ENCODE measurements at places on chromosomes 16 and 17.

GRCh38 chr17:74605361-74605760 lies 13.3 kb upstream of the CD300LD start:
- H3K27me3 ChIP-seq = peaks cover 54% of the 10 kb centered on the region
- H3K36me3 ChIP-seq = no peaks in the 10 kb centered on the region
- DNase-seq = no peak
- H3K4me3 ChIP-seq = no peak overlapping the region
- no peaks in the 10 kb centered on the region for H3K4me1 ChIP-seq

GRCh38 chr16:6846452-6846851 lies 486.2 kb upstream of the RBFOX1 start:
- no peaks in the 10 kb centered on the region for H3K36me3 ChIP-seq
- no peak overlapping the region for H3K27ac ChIP-seq
- H3K27me3 ChIP-seq = no peaks in the 10 kb centered on the region
- DNase-seq = no peak
- H3K4me1 ChIP-seq = no peaks in the 10 kb centered on the region
- no peak overlapping the region for H3K4me3 ChIP-seq

DNA sequence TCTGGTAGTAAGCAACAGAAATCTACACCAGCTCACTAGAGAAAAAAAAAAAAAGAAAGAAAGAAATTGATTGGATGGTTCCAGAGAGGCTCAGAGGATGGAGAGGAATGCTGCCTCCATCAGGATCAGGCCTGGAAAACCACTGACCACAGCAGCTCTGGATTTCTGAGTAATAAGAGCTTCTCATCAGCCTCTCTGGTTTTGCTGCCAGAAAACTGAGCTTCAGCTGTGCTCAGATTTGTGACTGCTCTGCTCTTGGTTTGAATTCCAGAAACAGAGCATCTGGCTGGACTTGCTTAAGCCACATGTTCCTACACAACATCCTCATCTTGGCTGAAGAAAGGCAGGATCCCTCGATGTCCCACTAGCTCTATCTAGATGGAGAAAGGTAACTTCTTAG lies 25.9 kb downstream of the IRX6 start:
- no peaks in the 10 kb centered on the region for H3K4me1 ChIP-seq
- H3K27ac ChIP-seq = no peak overlapping the region
- H3K4me3 ChIP-seq = no peak overlapping the region
- H3K27me3 ChIP-seq = peaks cover 32% of the 10 kb centered on the region

DNA sequence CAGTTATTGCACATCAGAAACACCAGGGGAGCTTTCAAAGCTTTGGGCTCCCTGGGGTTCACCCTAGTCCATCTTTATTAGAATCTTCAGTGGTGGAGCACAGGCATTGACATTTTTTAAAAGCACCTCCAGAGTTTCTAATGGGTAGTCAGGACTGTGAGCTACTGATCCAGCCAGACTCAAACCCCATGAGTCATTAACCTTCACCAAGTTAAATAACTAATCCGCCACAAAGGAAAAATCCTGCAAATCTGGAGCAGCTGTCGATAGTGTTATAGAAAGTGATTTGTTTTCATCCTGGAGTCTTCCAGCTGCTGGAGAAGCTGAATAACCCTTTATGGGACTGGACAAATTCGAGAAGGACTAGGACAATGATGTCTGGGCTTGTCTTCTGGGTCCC lies 93.2 kb upstream of the PIRT start:
- no peak for DNase-seq
- no peak overlapping the region for H3K27ac ChIP-seq
- H3K27me3 ChIP-seq = peaks cover 12% of the 10 kb centered on the region
- no peak overlapping the region for H3K4me3 ChIP-seq
- H3K4me1 ChIP-seq = no peaks in the 10 kb centered on the region

- H3K27me3 ChIP-seq = peaks cover 9% of the 10 kb centered on the region
- H3K27ac ChIP-seq = no peak overlapping the region
- H3K4me3 ChIP-seq = peak overlapping the region; percentile 49
- DNase-seq = peak; percentile 62
- H3K4me1 ChIP-seq = peaks cover 17% of the 10 kb centered on the region
These were observed 685 bp downstream of the PAQR4 start for GRCh38 chr16:2969545-2970521.

- H3K27me3 ChIP-seq = no peaks in the 10 kb centered on the region
- H3K27ac ChIP-seq = no peak overlapping the region
- H3K4me3 ChIP-seq = no peak overlapping the region
- H3K4me1 ChIP-seq = peaks cover 12% of the 10 kb centered on the region
- no peak for DNase-seq
These were observed 14.2 kb downstream of the SNF8 start for GRCh38 chr17:48930435-48930873.

DNA sequence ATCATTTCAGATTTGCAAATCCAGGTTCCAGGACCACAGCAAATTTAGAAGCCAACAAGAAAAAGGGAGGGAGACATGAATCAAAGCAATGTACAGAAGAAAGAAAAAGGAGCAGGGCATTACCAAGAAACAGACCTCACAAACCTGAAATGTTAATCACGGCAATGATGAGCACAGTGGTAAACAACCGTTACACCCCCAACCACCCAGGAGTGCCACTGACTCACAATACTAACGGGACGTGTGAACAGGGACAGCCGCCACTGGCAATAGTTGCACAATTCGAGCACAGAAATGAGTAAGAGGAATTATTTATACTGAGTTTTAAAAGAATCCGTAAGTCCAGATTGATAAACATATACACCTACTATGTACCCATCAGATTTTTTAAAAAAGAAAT lies 13.8 kb downstream of the USP22 start:
- H3K4me1 ChIP-seq = peaks cover 61% of the 10 kb centered on the region
- H3K27ac ChIP-seq = peak overlapping the region; percentile 50
- no peaks in the 10 kb centered on the region for H3K27me3 ChIP-seq
- H3K36me3 ChIP-seq = peaks cover 46% of the 10 kb centered on the region

- no peak for DNase-seq
- no peaks in the 10 kb centered on the region for H3K4me1 ChIP-seq
- no peak overlapping the region for H3K27ac ChIP-seq
- no peaks in the 10 kb centered on the region for H3K36me3 ChIP-seq
- no peak overlapping the region for H3K4me3 ChIP-seq
These were observed 190.4 kb downstream of the WWOX start for GRCh38 chr16:78289844-78290277.

DNA sequence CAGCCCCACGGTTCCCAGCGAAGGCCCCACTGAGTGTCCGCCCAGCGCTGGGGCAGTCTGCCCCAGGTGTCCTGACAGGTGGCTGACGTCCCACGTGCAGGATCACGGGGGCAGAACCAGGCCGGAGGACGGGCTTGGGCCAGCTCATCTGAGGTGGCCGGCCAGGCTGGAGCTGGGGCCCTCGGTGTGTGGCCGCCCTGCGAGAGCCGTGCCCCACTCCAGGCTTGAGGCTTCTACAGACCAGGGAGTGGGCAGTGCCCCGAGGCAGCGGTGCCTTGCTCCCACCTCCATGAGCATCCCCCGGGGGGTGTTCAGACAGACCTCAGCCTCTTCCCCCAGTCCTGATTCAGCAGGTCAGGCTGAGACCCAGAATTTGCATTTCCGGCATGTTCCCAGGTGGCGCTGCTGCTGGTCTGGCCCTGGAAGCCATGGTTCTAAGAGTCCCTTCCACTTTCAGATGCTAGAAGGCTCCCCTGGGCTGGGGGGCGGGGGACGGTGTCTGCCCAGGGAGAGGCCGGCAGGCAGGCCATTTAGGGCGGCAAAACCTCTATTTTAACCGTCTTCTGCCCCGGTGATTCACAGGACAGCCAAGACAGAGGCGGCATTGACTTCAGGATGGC lies 35.4 kb upstream of the PABPN1L start:
- peaks cover 8% of the 10 kb centered on the region for H3K27me3 ChIP-seq
- H3K36me3 ChIP-seq = no peaks in the 10 kb centered on the region
- no peak overlapping the region for H3K27ac ChIP-seq
- H3K4me3 ChIP-seq = no peak overlapping the region

DNA sequence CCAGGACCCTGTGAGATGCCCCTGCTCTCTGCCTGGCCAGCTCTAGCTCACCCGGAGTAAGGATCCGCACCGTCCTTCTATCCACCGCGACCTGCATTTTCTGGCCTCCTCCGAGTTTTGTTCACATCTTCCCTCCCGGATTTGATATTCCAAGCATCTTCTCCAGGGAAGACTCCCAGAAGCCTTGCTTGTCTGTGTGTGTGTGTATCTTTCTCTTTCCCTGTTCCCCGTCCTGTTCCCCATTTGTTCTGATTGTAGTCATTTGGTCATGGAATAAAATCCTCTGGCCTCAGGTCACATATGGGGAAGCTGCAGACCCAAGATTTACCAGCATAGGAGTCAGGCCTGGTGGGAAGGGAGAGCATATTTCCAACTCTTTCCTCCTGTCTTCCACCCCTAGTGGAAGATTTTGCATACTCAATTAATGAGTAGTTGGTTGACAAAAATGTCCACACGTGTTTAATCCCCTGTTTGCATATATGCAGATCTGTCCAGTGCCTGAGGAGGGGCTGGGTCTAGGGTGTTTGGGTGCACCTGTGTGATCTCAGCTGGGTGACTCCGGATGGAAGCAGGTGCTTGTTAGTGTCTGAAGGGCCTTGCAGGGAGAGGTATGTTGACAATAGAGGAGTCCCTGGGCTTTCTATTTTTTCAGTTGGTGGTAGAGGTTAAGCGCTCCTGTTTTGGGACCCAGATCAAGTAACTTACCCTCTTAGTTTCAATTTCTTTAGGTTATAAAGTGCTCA lies 1.9 kb downstream of the PRAC1 start:
- H3K4me3 ChIP-seq = no peak overlapping the region
- no peak overlapping the region for H3K27ac ChIP-seq
- no peak for DNase-seq
- peaks cover 40% of the 10 kb centered on the region for H3K36me3 ChIP-seq
- H3K4me1 ChIP-seq = peaks cover 28% of the 10 kb centered on the region

DNA sequence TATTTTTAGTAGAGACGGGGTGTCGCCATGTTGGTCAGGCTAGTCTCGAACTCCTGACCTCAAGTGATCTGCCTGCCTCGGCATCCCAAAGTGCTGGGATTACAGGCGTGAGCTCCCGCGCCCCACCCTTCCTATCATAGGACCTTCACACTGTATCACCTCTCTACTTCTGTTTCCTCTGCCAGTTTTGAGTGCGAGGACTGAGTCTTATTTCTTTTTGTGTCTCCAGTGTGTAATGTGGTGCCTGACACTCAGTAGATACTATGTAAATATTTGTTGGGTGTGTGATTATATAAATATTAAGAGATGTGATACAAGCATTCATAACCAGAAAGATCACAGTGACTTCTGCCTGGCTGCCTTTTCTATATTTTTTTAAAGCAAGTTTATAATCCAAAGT lies 10.5 kb downstream of the PRKCA start:
- no peak for DNase-seq
- no peak overlapping the region for H3K27ac ChIP-seq

DNA sequence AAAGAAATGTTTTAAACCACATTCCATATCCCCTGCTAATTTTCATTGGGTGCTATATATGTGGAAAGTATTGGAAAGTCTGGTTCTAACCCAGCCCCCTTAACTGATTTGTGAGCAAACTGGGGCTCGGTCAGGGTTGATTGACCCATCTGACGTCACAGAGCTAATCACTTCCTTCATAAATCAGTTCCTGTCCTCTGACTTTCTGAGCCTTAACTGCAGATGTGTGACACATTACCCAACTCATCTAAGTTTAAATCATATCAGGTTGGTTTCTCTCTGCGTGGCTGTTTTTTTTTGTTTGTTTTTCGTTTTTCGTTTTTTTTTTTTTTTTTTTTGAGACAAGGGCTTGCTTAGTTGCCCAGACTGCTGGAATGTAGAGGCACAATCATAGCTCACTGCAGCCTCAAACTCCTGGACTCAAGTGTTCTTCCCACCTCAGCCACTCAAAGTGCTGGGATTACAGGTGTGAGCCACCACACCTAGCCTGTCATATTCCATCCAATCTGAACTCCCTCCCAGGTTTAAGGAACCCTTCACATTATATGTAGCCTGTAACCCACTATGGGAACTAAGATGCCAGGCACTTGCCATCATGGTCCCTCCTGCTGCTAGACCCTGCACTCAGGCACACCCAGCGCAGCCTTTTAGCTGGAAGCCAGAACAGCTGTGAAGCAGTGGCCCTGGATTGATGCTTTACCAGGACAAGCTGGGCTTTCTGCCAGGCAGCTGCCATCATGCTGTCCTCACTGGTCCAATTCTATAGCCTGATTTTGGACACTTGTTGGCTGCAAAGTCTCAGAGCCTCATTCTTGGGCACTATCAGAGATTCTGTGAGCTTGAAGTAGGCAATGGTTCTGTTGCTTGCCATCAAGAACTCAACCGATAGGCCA lies 6.9 kb upstream of the BPTF start:
- no peak for DNase-seq
- peaks cover 3% of the 10 kb centered on the region for H3K36me3 ChIP-seq
- no peak overlapping the region for H3K27ac ChIP-seq
- H3K4me1 ChIP-seq = no peaks in the 10 kb centered on the region
- peaks cover 9% of the 10 kb centered on the region for H3K27me3 ChIP-seq

GRCh38 chr17:38558728-38559050 lies 47.1 kb downstream of the SRCIN1 start:
- H3K27ac ChIP-seq = peak overlapping the region; percentile 72
- no peak for DNase-seq
- peaks cover 10% of the 10 kb centered on the region for H3K36me3 ChIP-seq
- peak overlapping the region; percentile 98 for H3K4me3 ChIP-seq
- peaks cover 25% of the 10 kb centered on the region for H3K4me1 ChIP-seq

- H3K36me3 ChIP-seq = peaks cover 88% of the 10 kb centered on the region
- no peaks in the 10 kb centered on the region for H3K27me3 ChIP-seq
- H3K4me1 ChIP-seq = peaks cover 72% of the 10 kb centered on the region
These were observed 4.4 kb downstream of the FMNL1 start for GRCh38 chr17:45225964-45226530.

All from effector memory CD8-positive, alpha-beta T cell (primary cell).